GF-D8 (cell line): ENCODE measurements at places on chromosomes 7 and 10.

DNA sequence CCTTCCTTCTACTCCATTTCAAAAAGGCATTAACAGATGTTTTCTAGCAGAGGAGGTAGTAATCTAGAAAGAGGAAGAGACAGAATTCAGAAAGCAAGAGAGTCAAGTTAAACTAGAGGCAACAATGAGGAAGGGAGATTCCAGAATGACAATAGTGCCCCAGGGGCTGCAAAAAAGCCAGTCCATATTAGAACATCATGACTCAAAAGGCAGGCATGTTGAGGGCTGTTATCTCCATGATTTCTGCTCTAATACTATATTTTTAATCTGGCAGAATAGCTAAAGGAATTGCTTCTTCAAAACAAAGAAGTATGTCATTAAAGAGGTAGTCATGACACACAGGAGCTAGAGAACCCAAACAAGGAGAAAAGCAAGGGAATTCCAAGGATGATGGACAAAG lies 599.6 kb downstream of the INHBA start:
- DNase-seq, result no peak

- peak; percentile 12 for DNase-seq
Measured at GRCh38 chr7:48168159-48168558, 3.1 kb upstream of the ABCA13 start.

DNA sequence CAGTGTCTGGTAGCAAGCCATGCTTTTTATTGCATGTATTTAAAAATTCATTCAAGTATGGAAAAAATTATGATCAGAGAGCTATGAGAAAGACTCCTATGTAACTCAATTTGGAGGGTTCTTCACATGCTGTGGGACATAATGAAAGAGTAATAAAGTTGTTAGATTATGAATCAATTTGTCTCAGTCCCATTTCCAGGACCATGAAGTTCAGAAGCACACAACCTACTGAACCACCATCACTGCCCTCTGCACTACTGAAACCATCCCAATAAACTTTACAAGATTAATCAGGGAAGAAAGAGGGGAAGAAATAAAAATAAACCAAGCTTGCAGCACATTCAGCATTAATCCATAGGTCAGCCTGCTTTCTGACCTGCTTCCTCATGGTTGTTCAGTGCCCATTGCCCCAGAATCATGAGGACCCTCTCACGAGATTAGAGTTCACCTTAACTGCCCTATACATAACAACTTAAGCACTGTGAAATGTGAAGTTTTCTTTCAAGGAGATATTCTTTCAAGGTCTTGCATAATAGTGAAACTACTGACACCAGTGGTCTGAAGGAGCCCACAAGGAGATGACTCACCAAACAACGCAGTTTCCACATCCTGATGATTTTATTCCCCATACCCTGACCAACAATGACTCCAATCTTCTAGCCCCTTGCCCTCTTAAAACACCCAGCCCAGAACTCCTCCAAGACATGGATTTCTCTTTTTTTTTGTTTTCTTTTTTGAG lies 171.5 kb upstream of the ADCY1 start:
- DNase-seq, result peak; percentile 64

DNA sequence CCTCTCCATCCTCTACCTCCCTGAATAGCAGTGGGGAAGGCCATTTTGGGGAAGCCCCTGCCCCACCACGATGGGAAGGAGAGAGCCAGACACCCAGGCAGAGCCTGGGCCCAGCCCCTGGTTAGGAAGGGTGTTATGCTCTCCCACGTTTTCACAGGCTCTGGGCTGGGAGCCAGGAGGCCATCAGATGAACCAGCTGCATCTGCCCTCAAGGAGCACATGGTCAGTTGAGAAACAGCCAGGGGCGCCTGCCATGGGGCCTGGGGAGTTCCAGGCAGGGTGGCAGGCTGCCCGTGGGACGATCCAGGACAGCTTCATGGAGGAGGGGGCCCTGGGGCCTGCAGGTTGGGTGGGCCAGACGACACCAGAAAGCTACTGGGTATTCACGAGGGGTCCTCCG lies 47.5 kb downstream of the CAMK2B start:
- DNase-seq, result no peak

DNA sequence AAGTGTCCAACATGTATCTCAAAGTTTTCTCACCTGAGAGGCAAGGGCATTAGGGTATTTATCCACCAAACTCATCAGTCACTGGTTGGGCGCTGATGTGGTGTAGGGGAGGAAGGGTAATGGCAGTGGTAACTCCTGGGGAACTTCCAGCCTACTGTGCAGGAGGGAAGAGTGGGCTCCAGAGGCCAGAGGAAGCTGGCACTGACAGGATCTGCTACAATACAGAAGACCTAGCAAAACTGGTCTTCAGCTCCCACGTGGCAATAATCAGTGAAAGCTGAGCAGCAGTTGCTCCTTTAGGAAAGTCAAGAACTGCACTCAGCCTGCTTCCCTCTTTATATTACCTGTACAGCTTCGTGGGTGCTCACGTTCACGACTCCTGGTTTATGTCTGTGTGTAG lies 17.2 kb upstream of the CAMK2G start:
- no peak for DNase-seq

DNA sequence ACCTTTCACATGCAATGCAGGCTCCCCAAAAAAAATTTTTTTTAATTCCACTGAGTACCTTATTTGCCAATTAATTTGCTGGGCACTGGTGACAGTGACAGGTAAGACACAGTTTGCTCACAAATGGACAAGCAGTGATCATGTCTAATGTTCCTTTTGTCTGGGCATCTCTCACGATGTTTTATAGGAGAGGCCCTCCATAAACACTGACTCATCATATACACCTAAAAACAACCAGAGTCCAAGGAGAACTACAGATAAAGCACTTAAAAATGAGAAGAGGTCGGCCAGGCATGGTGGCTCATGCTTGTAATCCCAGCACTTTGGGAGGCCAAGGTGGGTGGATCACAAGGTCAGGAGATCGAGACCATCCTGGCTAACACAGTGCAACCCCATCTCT lies 105.1 kb downstream of the ATE1 start:
- DNase-seq, result no peak

DNA sequence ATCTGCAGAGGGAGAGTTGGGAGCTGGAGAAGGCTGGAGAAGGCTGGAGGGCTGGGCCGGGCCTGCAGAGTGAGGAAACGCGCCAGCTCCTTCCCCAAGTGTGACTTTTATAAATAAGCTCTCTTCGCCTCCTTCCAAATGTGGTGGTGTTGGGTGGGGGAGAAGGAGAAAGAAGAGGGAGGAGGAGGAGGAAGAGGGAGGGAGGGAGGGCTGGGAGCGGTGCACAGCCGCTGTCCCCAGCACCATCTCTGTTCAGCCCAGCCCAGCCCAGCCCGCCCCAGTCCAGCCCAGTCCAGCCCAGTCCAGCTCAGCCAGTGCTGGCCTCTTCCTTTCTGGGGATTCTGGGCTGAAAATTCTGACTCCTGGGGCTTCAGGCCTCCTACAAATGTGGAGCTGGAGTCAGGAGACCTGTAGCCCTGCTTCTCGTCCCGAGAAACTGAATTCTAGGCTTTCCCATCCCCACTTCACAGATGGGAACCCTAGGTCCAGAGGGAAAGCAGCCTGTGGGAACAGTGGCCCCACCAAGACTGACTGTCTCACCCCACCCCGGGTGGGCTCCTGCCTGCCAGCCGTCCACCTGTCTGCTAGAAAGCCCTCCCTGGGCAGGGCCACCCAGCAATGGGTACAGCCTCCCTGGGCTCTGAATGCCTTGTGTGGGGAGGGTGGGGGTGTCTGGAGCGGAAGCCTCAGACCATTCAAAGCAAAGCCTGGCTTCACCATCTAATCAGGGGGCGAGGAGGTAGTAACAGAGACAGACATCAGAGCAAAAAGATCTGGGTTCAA lies 2.3 kb downstream of the STX1A start:
- no peak for DNase-seq

GRCh38 chr10:101843032-101844021 lies at the start of gene KCNIP2:
KCNIP2 (minus strand) TSS chr10:101843800; CDS start chr10:101843568, 232 bp downstream.
- no peak for DNase-seq
